ENCODE measurements at places on chromosomes 16 and 17. TPM values are rescaled to one million over a fixed set of nuclear protein-coding genes. Genes with fewer than 3 reads are reported as not detected.

The LRRC36 gene
- not detected for total RNA-seq

GRCh38 chr16:6560306-6561100, 772.1 kb upstream of the RBFOX1 start:
- no peak for DNase-seq

GRCh38 chr17:4972752-4973151, 5.1 kb upstream of the SPAG7 start:
- no peak for DNase-seq

GRCh38 chr17:42653179-42654124, 5.6 kb upstream of the TUBG2 start:
- DNase-seq: no peak

- DNase-seq: no peak
Observed at GRCh38 chr16:89841275-89841674, 13.0 kb downstream of the SPIRE2 start.

- DNase-seq: no peak
Observed at GRCh38 chr17:71111934-71112333, 942.6 kb downstream of the KCNJ2 start.

The MAF gene
- total RNA-seq: 4.1 TPM

GRCh38 chr17:16962804-16963203, 9.1 kb downstream of the TNFRSF13B start:
- no peak for DNase-seq

The RPUSD1 gene
- total RNA-seq: 36.1 TPM

The TAC4 gene
- total RNA-seq: not detected

DNA sequence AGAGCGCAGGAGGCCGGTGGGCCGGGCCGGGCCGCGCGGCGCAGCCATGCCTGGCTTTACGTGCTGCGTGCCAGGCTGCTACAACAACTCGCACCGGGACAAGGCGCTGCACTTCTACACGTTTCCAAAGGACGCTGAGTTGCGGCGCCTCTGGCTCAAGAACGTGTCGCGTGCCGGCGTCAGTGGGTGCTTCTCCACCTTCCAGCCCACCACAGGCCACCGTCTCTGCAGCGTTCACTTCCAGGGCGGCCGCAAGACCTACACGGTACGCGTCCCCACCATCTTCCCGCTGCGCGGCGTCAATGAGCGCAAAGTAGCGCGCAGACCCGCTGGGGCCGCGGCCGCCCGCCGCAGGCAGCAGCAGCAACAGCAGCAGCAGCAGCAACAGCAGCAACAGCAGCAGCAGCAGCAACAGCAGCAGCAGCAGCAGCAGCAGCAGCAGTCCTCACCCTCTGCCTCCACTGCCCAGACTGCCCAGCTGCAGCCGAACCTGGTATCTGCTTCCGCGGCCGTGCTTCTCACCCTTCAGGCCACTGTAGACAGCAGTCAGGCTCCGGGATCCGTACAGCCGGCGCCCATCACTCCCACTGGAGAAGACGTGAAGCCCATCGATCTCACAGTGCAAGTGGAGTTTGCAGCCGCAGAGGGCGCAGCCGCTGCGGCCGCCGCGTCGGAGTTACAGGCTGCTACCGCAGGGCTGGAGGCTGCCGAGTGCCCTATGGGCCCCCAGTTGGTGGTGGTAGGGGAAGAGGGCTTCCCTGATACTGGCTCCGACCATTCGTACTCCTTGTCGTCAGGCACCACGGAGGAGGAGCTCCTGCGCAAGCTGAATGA, 606 bp downstream of the THAP11 start:
- peak; percentile 49 for DNase-seq

DNA sequence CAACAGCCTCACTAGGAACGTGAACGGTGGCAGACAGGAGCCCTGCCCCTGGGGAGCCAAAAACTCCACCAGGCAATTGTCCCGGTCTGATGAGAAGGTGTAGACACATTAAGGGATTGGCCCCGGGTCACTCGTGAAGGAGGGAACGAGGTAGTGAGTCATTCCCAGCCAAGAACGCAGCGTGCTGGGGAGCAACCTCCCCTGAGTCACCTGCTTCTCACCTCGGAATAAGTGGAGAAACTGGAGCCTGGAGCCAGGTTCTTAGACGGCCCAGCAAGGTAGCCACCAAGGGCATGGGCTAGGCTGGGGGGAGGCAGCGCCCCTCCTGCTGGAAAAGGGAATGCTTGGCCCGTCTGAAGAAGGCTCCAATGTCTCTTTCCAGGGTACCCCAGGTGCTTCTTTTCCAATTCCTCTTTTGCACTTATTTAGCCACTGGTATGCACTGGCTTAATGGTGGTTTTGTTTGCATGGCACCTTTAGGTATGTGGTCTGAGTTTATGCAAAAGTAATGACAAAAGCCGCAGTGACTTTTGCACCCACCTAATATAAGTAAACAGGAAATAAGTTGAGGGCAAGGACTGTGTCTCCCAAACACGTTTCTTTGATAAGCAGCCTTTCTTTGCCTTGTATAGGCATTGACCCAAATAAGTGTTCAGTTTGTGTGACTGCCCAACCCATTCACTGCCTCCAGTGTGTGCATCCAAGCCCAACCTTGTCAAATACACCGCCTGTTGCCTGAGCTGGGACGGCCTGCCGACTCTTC, 1.8 kb upstream of the HELZ start:
- no peak for DNase-seq

- DNase-seq: no peak
Observed at GRCh38 chr16:78303946-78304345, 204.5 kb downstream of the WWOX start.

The PIRT gene
- 0.07 TPM for total RNA-seq

GRCh38 chr16:54431997-54432896, 145.7 kb upstream of the IRX3 start:
- DNase-seq: peak; percentile 39

DNA sequence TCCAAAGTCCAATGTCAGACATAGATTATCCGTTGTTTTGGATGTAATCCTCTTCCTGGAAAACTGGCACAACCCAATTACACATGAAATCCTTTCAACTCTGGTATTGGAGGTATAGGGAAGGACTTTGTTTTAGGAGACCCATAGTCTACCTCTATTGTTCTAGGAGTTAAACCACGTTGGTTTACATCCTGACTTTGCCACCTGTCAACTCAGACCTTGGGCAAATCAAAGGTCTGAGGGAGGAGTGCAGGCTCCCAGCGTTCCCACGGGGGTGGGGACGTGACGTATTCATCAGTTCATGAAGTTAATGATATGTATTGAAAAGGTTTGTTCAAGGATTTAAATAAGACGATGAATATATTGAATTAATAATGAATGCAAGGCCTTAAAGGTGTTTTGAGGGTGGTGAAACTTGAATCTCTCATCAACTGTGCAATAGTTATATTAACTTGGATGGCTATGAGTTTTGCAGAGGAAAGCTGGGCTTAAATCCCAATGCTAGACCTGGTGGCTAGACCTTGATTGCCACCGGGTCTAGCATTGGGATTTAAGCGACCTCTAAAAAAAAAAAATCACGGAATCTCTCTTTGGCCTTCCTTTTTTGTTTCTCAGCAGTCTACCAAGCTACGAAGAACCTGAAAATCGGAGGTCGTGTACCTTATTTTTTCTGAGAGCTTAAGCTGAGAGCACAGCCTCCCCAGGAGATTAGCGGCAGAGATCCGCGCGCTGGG, 744 bp upstream of the NF1 start:
- no peak for DNase-seq

DNA sequence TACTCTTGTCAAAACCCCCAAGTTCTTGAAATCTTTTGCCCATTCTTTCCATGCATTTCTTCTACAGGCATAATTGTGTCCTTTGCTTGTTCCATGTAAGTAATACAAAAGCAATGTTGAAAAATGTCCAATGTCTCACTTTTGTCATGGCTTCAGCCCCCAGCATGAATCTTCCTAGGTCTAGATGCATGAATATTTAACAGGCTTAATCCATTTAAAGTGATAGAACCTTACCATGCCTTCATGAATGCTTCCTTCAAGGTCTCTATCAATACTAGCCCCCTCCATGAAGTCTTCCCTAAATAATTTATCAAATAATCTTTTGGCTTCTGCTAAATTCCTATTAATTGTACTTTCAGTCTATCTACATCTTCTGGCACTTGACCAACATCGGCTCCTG, 46.1 kb upstream of the ANKFY1 start:
- no peak for DNase-seq

DNA sequence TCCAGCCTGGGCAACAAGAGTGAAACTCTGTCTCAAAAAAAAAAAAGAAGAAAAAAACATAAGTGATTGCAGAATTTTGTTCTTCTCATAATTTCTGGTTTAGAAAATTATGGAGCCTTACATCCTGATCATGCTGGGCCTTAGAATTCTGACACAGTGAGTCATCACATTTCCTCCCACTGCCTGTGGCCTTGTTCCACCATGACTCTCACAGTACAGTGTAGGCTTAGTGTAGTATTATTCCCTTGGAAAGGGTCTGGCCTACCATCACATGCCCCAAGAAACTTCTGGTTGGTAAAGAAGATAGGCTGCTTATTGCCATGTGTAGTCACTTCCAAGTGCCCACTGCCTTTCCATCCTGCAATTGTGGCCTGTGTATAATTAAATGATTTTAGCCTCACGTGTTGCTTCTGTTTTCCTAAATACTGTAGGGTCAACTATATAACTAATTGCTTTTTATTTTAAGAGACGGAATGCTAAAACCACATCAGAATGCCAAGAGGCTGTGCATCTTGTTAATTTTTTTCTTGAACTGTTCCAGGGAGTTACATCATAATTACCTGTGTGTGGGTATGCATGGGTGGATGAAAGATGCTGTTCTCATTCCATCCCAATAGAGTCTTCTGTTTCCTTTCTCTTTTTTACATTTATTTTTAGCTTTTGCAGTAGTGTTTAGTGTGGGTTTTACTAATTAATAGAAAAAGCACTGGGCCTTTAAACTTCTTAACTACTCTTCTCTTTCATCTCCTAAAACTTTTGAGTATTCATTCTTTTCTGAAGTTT, 25.9 kb downstream of the OGFOD1 start:
- DNase-seq: no peak

DNA sequence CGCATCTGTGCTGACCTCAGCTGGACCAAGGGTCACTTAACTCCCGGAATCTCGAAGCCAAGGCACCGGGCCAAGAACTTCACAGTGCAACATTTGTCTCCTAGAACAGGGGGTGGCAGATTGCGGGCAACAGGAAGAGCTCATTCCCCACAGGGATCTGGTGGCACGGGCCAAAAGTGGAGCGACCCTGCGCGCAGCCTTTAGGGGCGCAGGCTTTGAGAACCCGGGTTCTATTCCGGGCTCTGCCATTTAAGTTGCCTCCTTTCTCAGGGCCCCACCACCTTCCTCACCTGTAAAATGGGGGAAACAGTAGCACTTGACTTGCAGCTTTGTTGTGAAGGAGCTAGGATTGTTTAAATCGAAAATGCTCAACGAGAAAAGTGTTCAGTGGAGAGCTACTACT, 651 bp downstream of the SHMT1 start:
- DNase-seq: peak; percentile 3

- DNase-seq: no peak
Observed at GRCh38 chr17:57493625-57494024, 237.3 kb downstream of the MSI2 start.
